Esophagus muscularis mucosa (tissue), 4 donors: ENCODE measurements at places on chromosomes 7 and 10. TPM values are rescaled to one million over a fixed set of nuclear protein-coding genes. Genes with fewer than 3 reads are reported as not detected.

GRCh38 chr10:130787821-130788220 lies 523.7 kb downstream of the TCERG1L start:
- DNase-seq, result no peak

DNA sequence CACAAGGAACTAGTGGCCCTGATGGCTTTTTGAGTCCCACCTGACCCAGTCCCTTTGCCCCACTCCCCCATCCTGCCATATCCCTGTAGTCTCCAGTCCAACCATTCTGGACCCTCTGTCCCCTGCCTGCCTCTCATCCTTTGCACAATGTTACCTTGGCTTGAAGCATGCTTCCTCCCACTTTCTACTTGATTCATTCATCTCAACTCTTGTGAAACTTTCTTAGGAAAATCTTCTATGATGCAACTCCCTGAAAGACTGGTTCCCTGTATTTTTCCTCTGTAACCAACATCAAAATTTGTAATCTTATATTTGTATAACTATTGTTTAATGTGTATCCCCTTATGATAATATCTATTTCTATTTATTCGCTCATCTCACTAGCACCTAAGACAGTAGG lies 151.5 kb downstream of the LRRTM3 start:
- DNase-seq, result no peak

GRCh38 chr7:25949736-25950487 lies 202.1 kb upstream of the NFE2L3 start:
- DNase-seq, result peak; percentile 87

DNA sequence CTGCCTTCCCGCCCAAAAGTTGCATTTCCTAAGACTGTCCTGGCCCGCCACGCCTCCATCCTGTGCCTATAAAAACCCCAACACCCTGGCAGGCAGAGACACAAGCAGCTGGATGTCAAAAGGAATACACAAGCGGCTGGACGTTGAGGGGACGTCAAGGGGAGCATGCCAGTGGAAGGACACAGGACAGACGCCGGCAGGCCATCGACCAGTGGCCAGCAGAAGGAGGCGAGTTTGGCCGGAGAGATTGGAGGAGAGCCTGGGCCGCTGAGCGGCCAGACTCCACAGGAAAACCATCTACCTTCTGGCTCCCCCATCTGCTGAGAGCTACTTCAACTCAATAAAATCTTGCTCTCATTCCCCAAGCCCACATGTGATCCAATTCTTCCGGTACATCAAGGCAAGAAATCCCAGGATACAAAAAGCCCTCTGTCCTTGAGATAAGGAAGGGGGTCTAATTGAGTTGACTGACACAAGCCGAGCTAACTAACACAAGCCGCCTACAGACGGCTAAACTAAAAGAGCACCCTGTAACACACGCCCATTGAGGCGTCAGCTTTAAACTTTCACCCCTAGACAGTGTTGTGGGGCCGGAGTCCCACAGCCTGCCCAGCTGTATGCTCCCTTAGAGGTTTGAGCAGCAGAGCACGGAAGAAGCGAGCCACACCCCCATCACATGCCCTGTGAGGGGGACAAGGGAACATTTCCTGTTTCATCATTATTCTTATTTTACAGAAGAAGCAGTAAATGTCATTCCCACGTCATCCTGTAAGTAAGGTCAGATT lies 150.3 kb upstream of the PHYHIPL start:
- DNase-seq, result no peak

GRCh38 chr7:17298840-17299482 lies 509 bp downstream of the AHR start:
- no peak for DNase-seq

DNA sequence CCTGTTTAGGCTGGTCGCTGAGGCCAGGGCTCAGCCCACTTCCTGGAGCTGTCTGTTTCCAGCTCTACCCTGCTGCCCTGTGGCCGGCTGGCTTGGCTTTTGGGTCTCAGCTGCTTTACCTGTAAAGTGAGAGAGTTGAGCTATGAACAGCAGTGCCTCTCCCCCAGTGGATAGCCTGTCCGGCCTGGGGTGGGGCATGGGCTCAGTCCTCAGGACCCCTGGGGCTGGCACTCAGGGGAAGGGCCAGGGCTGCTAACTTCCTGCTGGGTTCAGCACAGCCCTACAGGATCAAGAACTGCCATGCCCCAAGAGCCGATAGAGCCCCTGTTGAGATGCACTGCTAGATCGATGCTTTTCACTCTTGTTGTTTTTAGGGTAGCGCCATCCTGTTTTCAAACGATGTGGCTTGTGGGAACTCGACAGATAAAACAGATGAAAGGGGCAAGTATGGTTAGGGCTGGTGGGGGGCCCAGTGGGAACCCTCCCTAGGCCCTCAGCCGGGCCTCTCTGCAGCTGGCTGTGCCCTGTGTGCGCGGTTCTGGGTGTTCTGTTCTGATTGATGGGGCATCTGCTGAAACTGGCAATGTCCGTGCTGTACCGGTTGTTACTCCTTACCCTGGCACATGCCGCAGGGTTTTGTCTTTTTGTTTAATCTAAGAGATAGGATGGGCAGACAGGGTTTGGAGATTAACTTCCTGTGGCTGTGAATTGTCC lies 10.0 kb upstream of the SFRP5 start:
- no peak for DNase-seq

GRCh38 chr10:47035819-47036337 lies 124.7 kb downstream of the PTPN20 start:
- no peak for DNase-seq

DNA sequence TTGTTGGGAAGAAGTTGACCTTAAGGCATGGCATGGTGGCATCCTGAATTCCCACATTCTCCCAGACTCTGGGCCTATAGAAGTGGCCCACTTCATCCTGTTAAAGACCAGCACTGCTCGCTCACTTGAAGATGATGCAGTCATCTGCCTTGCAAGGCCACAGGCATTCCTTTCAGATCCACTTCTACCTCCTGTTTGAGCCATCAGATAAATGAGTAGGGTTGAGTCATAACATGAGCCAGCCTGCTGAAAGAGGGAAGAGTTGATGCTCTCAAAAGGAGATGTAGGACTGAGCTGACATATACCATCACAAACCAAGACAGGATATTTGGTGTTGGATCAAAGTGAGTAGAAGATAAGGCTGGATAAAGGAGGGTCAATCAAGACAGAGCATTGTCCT lies 1.5 kb upstream of the EBLN1 start:
- no peak for DNase-seq

GRCh38 chr7:98168181-98168903 lies 42.9 kb upstream of the BHLHA15 start:
- DNase-seq, result no peak

DNA sequence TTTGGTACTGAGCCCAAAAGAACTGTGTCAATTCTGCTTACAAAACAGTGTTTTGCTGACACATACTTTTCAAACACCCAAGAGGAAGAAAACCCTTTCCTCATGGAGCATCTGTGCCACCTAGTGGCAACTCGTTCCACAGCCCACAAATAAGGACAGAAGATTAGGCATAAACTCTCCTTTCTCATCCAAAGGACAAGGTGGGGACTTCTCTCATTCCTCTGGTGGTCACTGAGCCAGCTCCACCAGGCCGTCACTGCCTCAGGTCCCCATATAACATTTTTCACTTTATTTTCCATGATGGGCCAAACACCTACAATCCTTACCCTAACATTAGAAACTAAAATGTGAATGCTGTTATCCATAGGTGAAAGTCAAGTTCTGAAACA lies 76.9 kb downstream of the RNF216 start:
- peak; percentile 95 for DNase-seq

DNA sequence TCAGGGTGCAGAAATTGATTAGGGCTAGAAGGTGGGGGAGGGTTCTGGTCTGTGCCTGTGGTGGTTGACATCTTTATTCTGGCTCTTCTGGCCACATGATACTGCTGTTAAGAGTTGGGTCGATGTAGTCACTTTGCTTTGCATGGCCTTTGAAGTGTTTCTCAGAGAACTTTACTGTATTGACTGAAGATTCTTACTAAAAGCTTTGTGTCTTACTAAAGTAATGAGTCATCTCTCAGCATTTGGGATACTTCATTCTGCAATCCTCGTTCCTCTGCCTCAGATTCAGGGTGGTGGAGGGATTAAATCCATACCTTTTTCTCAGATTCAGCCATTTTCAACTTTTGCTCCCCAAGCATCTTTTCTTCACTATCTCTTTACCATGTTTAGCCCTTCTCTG lies 38.6 kb downstream of the STEAP4 start:
- no peak for DNase-seq

- DNase-seq, result no peak
Measured at GRCh38 chr10:59865101-59865500, 41.3 kb downstream of the CCDC6 start.

DNA sequence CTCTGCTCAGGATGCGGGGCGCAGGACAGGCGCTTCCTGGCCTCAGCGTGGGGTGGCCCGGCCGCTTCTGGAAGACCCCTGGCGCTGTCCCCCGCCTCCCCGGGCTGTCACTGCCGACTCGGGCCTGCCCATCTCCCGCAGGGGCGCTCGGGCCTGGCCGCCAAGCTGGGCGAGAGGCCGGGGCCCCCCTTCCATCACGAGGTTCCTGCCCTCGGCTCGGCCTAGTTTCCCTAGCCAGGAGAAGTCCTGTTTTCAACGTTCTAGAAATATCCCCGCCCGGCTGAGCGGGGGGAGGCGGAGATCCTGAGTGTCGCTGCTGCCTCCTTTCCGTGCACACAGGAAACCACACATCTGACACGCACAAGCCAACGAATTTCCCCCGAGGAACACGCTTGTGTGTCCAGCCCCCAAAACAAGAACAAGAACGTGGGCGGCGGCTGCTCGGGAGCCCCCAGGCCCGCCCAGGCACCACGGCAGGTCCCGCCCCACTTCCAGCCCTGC lies 33.7 kb downstream of the AP5Z1 start:
- no peak for DNase-seq

DNA sequence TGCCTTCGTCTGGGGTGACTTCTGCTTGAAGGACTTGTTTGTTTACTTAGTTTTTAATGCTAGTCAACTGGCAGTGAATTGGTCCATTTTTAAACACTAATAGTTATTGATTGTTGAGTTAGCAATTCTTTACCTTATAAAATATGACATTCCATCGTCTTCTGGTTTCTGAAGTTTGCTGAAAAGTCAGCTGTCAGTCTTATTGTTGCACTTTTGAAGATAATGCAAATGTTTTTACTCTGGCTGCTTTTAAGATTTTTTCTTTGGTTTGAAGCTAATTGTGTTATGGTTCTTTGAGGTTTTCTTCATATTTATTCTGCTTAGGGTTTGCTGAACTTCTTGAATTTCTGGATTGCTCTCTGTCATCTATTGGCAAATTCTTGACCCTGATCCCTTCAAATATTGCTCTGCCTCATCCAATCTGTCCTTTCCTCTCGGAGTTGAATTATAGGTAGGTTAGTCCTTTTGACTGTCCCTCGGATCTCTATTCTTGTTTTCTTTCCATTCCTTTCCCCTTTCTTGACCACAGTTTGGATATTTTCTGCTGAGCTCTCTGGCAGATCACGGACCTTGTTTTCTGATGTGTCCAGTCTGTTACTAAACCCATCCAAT lies 24.2 kb downstream of the MGMT start:
- no peak for DNase-seq

- no peak for DNase-seq
Measured at GRCh38 chr10:105207476-105207995, 566.4 kb downstream of the SORCS3 start.

GRCh38 chr7:149719912-149720335 lies 53.5 kb downstream of the ZNF467 start:
- no peak for DNase-seq

GRCh38 chr7:5694912-5695726 lies 86.3 kb downstream of the RNF216 start:
- DNase-seq, result no peak

- no peak for DNase-seq
Measured at GRCh38 chr10:33506838-33507661, 172.6 kb upstream of the NRP1 start.

DNA sequence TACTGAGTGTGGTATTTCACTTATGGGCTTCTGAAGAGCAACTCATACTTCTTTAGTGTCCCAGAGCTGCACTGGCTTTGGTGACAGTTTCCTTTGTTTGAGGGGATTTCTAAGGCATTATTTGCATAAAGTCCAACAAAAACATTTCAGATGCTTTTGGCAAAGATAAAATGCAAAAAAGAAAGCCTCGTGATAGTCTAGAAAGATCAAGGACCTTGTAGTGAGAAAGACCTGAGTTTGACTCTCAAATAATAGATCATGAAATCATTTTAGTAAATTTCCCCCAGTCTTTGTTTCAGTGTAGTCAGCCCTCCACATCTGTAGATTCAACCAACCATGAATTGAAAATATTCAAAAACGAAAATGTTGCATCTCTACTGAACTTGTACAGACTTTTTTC lies 107.4 kb downstream of the EEPD1 start:
- DNase-seq, result no peak

GRCh38 chr7:81339946-81340345 lies 421.1 kb upstream of the SEMA3C start:
- no peak for DNase-seq

DNA sequence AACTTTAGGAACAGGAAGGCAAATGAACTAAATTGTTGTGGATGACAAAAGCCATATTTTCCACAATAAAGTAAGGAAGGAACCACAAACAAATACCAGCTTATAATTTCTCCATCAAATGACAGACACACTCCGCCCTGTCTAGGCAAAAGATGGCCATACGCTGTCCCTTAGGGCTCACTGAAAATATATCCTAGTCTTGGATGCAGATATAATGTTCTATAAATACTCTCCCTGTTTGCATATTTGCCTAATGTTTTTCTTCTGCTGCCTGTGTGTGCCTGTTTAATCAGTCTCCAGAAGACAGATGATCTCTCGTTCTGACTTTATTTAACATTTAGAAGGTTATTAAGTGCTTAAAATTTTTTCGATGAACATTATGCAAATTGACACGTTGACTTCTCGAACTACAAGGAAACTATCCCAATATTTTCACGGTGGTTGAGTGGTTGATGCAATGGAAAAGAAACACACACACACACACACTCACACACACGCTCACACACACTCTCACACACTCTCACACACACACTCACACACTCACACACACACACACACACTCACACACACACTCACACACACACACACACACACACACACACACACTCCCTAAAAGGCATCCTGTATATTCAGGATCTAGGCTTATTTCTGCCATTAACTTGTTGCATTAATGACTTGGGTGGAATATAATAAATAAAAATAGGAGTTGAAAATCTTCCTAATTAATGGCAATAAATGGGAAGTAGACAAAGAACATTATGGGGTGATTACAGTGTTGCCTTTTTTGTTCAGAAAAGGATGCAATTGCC lies 297.1 kb downstream of the PRPF18 start:
- DNase-seq, result no peak

- DNase-seq, result no peak
Measured at GRCh38 chr10:108808228-108808627, 1115.1 kb downstream of the XPNPEP1 start.

CDH23 gene
- 18.7 TPM for total RNA-seq

CALHM3 gene
- not detected for total RNA-seq

SLC16A9 gene
- not detected for total RNA-seq

BBIP1 gene
- 17.6 TPM for total RNA-seq

ELN gene
- 337 TPM for total RNA-seq

AMPH gene
- 5.0 TPM for total RNA-seq

RBM28 gene
- 14.9 TPM for total RNA-seq

ADIRF gene
- total RNA-seq, result 119 TPM

DKK1 gene
- total RNA-seq, result 0.69 TPM

INSYN2A gene
- total RNA-seq, result 0.33 TPM
